ENCODE measurements at places on chromosomes 12 and 14. TPM values are rescaled to one million over a fixed set of nuclear protein-coding genes. Genes with fewer than 3 reads are reported as not detected.

SPIC gene
- total RNA-seq: not detected

PLA2G1B gene
- not detected for total RNA-seq

KIF5A gene
- total RNA-seq: under 0.01 TPM

STAB2 gene
- not detected for total RNA-seq

KRT6C gene
- not detected for total RNA-seq

SYNE3 gene
- total RNA-seq: 10.8 TPM

CLEC6A gene
- not detected for total RNA-seq

Data from epithelial cell of umbilical artery (primary cell).